ENCODE measurements at places on chromosomes 16 and 17. TPM values are rescaled to one million over a fixed set of nuclear protein-coding genes. Genes with fewer than 3 reads are reported as not detected.

- DNase-seq = peak; percentile 24
Measured at GRCh38 chr17:50564916-50565315, 4.4 kb downstream of the CACNA1G start.

DNA sequence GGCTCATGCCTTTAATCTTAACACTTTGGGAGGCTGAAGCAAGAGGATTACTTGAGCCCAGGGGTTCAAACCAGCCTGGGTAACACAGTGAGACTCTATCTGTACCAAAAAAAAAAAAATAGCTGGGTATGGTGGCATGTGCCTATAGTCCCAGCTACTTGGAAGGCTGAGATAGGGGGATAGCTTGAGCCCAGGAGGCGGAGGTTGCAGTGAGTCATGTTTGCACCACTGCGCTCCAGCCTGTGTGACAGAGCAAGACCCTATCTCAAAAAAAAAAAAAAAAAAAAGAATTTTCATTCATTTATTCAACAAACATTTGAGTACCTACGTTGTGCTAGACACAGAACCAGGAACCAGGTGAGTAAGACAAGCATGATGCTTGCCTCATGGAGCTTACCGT, 73.6 kb upstream of the MRTFB start:
- DNase-seq = no peak

- no peak for DNase-seq
Measured at GRCh38 chr16:56709443-56710040, 20.4 kb upstream of the NUP93 start.

Gene CCL13
- not detected for total RNA-seq

GRCh38 chr16:49491771-49492761, 118.5 kb downstream of the C16orf78 start:
- DNase-seq = peak; percentile 42

Gene GAST
- total RNA-seq = not detected

DNA sequence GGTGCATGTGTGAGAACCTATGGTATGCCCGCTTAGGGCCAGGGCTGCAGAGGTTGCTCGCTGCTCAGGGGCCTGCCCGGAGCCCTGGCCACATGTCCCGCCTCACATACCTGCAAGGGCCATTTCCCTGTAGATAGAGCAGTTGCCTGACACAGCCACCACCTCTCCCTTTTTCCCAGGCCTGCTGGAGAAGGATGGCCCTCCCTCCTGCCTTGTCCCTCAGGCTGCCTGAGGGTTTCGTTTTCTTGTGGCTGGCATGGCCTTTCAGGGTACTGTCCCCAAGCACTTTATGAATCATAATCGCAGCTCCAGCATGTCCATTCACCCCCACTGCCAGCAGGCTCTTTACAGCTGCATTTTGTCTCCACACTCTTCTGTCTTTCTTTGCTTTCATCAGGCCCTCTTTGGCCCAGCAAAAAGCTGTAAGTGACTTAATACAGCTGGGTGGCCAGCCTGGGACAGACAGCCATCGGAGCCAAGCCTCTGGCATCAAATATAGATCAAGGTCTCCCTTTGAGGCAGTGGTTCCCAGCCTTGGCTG, 65.7 kb downstream of the MPRIP start:
- no peak for DNase-seq

DNA sequence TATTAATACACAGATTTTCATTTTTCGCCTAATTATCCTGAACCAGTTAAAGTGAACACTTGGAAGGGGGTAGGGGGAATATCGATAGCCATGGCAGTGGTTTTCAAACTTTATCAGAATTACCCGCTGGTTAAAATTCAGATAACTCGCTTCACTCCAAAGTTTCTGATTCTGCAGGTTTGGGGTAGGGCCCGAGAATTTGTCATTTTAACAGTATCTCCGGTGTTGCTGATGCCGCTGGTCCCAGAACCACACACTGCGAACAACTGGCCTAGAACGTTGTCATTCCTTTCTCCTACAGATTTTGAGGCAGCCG, 313 bp upstream of the NSRP1 start:
- no peak for DNase-seq

Gene NEK8
- 12.8 TPM for total RNA-seq

DNA sequence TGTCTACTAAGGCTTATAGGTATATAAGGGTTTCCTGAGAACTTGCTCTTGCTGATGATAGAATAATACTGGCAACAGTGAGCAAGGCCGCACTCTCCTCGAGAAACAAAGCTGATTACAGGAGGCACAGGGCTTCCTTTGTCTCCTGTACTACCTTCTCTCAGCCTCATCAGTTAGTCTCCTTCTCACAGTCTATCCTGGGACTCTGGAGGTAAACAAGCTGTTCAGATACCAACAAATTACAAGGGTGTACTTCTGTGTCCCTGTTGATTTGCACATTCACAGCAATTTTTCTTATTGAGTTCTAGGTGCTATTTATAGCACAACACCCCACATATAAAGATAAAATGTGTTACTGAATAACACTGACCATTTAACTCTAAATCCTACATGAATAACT, 98.7 kb downstream of the TRIM37 start:
- no peak for DNase-seq

Gene ARHGDIG
- 2.1 TPM for total RNA-seq

Gene MT1E
- total RNA-seq = 0.45 TPM

Gene HS3ST3B1
- total RNA-seq = 40.7 TPM

- DNase-seq = no peak
Measured at GRCh38 chr17:78006338-78006737, 47.8 kb downstream of the TNRC6C start.

Gene ARL5C
- total RNA-seq = 0.78 TPM

GRCh38 chr16:4052801-4053293, 63.4 kb downstream of the ADCY9 start:
- DNase-seq = no peak

Data from naive thymus-derived CD4-positive, alpha-beta T cell (primary cell).